Hematopoietic multipotent progenitor cell treated with erythropoietin and hydrocortisone succinate and interleukin-3 and kit ligand, for 8 days (in vitro differentiated cells): ENCODE measurements at places on chromosomes 2 and 18.
A peak's percentile ranks its signal among the peaks of the same experiment; 100 is the strongest.

- DNase-seq, result peak; percentile 91
Measured at GRCh38 chr2:143128681-143129580, at the start of gene ARHGAP15. Gene ARHGAP15, plus strand, starts transcription at chr2:143129419.

- no peak for DNase-seq
Measured at GRCh38 chr2:18925296-18925695, 335.9 kb upstream of the NT5C1B start.

GRCh38 chr2:157185476-157186227, 71.9 kb upstream of the GALNT5 start:
- DNase-seq, result no peak

DNA sequence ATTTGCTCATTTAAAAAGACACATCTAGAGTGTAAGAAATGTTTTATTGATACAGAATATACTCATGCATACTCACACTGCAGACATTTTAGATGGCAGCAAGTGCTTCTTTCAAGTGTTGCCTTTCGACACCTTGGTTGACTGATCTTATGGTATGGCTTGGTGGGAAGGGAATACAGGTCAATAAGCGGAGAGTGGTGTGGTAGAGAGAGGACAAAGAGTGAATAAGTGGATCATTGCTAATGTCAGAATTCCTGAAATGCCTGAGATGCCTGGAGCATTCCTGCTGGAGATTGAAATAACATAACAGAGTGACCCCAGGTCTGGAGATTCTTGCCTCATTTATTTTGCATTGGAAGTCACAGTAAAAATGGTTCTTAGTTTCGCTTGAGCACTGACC, 76.7 kb downstream of the RND3 start:
- DNase-seq, result no peak

- DNase-seq, result no peak
Measured at GRCh38 chr2:152549423-152549822, 167.8 kb downstream of the PRPF40A start.

DNA sequence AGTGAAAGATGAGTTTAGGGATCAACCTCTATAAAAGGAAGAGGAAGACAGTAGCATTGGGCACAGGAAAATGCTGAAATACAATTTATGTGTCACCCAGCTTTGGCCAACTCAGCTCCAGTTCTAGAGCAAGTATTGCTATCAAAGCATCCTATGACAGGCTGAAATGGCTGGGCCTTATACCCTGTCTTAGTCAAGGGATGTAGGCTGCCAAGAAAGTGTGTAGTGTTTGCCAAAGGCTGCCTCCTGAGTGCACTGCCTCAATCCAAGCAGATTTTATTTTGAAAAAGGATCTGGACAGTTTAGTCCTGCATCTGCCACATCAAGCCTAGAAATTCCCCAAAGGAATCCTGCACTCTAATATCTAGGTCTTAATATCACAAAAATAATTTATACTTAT, 359.9 kb upstream of the ZC3H15 start:
- DNase-seq, result no peak
